BJ (cell line): ENCODE measurements at places on chromosomes 2 and 18.

DNA sequence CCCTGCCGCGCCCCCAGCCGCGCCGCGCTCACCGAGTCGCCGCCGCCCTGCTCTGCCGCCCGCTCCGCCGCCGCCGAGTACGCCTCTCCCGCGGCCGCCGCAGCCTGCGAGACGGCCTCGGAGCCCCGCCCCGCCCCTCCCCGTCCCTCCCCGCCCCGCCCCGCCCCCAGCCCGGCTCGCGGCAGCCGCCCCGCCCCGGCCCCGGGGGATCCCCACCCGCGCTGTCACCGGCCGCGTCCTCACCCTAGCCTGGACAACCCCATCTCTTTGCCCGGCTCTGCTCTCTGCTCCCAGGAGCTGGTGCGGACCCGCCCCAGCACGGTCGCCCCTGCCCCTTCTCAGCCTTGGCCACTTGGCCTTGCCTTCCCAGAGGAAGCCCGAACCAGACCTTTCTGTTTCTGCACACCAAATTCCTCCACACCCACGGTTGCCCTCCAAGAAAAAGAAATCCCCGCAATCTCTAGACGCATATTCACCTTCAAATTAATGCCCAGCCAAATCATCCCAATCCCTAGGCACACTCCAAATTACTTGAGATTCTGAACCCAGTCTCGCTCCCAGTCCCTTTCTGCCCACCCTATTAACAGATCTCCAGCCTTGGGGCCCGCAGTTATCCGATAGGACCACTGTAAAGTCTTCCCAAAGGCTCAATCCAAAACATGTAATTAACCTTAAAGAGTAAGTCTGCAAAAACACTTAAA is at the start of gene CYRIA:
TSS of gene CYRIA (minus strand) at position 87 of the 701 bp plus-strand sequence. CDS start 77,715 bp downstream, outside the sequence.
- no peak for DNase-seq

DNA sequence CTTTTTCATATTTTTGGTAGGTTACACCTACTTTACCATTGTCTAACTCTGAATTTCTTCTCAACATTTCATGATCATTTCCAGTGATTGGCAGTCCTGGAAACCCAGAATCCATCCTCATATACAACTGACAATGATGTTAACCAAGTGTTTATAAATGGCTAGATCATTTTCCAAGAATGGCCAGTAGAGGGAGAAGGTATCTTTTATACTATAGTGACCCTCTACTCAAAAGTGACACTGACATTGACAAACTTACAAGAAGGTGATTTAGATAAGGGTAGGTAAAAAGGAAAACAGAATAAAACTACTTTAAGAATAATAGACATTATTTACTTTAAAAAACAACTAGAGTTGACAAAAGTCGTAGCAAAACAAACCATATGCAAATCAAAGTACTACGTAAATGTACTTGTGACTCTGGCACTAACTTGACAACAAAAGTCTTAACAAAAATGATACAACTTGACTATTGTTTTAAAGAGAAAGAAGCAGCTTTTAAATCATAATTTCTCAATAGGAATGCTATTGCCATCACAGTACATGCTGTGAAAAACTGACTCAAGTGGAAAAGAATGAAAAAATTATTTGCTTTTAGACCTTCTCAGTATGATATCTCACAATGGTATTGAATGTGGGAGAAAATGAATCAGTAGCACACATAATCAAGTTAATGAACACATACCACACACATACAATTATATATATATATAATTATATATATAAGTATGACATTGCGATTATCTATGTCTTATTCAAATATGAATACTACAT is 76.6 kb upstream of the GRB14 start:
- no peak for DNase-seq

DNA sequence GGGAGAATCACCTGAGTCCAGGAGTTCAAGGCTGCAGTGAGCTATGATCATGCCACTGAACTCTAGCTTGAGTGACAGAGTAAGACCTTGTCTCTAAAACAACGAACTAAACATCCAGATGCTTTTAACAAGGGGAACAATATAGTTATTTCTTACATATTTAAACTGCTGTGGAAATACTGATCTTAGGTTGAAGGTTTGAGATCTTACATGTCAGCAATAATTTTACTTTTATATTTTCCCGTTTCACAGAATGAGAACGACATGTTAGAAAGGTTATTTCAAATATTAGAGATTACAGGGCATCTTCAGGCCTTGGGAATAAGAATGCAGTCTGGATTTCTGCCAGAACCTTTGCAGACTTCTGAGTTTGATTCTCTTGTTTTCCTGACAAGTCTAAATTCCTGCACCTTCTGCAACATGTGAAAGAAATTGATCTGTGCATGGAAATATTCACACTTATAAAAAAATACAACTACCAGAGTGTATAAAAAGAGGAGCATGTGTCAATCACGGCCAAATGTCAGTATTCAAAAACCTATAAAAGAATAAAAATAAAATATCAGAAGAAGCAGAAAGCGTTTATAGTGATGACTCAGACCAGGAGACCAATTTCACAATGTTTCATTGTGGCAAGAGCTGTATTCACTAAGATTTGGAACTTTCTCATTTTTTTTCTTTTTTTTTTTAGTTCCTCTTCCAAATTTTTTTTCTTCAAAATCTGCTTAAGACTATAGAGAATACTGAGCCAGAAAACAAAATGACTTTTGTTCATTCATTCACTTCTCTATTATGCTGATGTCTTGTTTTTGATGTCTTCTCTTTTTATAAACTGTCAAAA is 29.6 kb downstream of the COLEC12 start:
- peak; percentile 51 for DNase-seq

- DNase-seq: no peak
These were observed 115.9 kb upstream of the CD302 start for GRCh38 chr2:159913900-159914299.

DNA sequence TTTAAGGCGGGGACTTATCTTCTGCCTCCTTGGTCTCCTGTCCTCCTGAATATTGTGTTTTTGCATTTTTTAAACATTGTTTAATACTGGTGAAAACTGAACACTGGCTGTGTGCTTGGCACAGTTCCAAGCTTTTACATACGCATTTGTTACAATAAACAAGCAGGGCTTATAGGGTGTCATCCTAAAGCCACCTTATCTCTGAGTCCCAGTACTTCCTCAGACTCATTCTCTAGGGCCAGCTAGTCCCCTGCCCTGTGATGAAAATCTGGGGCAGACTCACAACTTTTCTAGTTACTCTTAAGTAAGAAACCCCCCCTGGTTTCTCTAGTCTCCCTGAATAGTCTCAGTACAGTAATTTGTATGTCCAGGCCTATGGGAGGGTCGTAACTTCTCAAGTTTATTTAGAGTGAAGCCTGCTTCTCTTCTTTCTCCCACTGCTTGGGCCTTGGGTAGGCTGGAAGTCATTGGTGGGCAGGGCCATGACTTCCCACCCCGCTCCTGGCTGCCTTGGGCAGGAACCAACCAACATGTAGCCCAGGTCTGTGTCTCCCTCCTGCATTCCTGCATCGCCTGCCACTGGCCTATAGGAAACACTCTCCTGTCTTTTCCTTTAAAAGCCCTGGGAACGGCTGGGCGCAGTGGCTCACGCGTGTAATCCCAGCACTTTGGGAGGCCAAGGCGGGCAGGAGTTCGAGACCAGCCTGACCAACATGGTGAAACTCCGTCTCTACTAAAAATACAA is 7.7 kb upstream of the KCNE4 start:
- DNase-seq: no peak

- no peak for DNase-seq
These were observed 1.9 kb downstream of the DUSP2 start for GRCh38 chr2:96143231-96143847.
